ENCODE measurements at places on chromosomes 2 and 18. TPM values are rescaled to one million over a fixed set of nuclear protein-coding genes. Genes with fewer than 3 reads are reported as not detected.
A peak's percentile ranks its signal among the peaks of the same experiment; 100 is the strongest.

Gene DGKD
- total RNA-seq, result 30.3 TPM

DNA sequence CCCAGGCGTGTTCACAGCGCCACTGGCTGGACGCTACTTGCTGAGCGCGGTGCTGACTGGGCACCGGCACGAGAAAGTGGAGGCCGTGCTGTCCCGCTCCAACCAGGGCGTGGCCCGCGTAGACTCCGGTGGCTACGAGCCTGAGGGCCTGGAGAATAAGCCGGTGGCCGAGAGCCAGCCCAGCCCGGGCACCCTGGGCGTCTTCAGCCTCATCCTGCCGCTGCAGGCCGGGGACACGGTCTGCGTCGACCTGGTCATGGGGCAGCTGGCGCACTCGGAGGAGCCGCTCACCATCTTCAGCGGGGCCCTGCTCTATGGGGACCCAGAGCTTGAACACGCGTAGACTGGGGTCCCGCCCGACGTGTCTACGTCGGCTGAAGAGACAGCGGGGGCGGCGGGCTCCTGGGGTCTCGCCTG, 891 bp upstream of the KHK start:
- H3K36me3 ChIP-seq, result no peaks in the 10 kb centered on the region
- H3K4me3 ChIP-seq, result peak overlapping the region; percentile 74
- H3K27me3 ChIP-seq, result no peaks in the 10 kb centered on the region

DNA sequence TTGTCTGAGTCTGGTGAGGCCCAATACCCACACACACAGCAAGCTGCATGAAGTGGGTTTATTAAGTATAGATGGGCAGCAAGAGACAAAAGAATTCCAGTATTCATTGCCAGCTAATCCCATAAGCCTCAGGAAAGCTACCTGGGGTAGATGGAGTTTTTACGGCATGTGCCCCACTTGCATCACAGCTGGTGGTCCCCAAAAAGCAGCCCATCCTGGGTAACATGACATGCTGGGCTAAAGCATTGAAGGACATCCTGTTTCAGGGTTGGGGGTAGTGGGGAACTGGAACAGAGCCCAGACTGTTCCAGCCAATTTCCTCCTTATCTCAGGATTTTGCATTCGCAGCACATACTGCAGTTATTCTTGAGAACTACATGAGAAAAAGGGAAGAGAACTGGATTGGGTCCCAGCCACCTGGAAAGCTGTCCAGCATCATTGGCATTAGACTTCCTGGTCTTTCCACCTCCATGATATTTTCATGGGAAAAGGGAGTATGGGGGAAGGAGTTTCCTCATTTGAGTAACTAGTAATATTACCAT, 240.1 kb upstream of the MMADHC start:
- H3K27ac ChIP-seq, result no peak overlapping the region
- DNase-seq, result no peak
- no peaks in the 10 kb centered on the region for H3K36me3 ChIP-seq
- no peaks in the 10 kb centered on the region for H3K4me1 ChIP-seq
- no peaks in the 10 kb centered on the region for H3K27me3 ChIP-seq

Gene RAB6C
- total RNA-seq, result not detected

Gene ABCG5
- total RNA-seq, result not detected

GRCh38 chr2:222518570-222519381, 94.4 kb downstream of the SGPP2 start:
- H3K4me1 ChIP-seq, result no peaks in the 10 kb centered on the region
- no peak for DNase-seq
- H3K4me3 ChIP-seq, result no peak overlapping the region
- H3K27me3 ChIP-seq, result no peaks in the 10 kb centered on the region
- no peak overlapping the region for H3K27ac ChIP-seq
- no peaks in the 10 kb centered on the region for H3K36me3 ChIP-seq

Measured in body of pancreas (tissue), 4 donors.